Thoracic aorta (tissue), 2 donors: ENCODE measurements at places on chromosomes 5 and 9.

DNA sequence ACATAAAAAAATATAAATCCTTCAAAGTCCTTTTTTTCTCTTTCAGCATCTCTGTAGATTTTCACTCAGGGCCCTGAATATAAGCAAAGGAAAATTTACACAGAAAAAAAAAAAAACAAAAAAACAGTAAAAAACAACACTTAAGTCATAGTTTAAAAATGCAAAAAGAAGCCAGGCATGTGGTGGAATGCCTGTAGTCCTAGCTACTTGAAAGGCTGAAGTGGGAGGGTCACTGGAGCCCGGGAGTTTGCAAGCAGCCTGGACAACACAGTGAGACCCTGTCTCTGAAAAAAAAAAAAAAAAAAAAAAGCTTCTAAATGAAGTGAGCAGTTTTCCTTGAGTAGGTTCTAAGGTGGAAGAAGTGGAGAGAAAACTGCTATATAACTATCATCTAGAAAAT is 55.0 kb upstream of the BNC2 start:
- H3K4me3 ChIP-seq = no peak overlapping the region
- no peak overlapping the region for H3K27ac ChIP-seq
- no peaks in the 10 kb centered on the region for H3K27me3 ChIP-seq

DNA sequence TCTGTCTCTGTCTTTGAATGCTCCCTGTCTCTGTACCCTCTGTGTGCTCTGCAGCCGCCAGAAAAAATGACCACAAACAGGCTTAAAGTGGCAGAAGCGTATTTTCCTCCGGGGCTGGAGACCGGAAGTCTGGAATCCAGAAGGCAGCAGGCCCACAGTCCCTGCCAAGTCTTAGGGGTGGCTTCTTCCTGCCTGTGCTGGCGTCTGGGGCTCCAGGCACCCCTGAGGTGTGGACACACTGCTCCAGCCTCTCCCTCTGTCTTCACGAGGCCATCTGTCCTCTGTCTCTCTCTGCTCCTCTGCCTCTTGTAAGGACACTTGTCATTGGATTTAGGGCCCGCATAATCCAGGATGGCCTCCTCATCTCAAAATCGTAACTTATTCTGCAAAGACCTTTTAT is 298.4 kb upstream of the IRX4 start:
- H3K27me3 ChIP-seq = no peaks in the 10 kb centered on the region
- H3K36me3 ChIP-seq = no peaks in the 10 kb centered on the region
- no peaks in the 10 kb centered on the region for H3K4me1 ChIP-seq
- H3K4me3 ChIP-seq = no peak overlapping the region
- DNase-seq = no peak

GRCh38 chr9:77956555-77956954 is 75.1 kb downstream of the GNAQ start:
- no peaks in the 10 kb centered on the region for H3K27me3 ChIP-seq
- no peak for DNase-seq
- no peak overlapping the region for H3K4me3 ChIP-seq
- no peak overlapping the region for H3K27ac ChIP-seq

- no peak for DNase-seq
- H3K36me3 ChIP-seq = no peaks in the 10 kb centered on the region
- H3K27ac ChIP-seq = no peak overlapping the region
- no peak overlapping the region for H3K4me3 ChIP-seq
Observed at GRCh38 chr5:24391816-24392215, 253.0 kb downstream of the CDH10 start.

- H3K27me3 ChIP-seq = no peaks in the 10 kb centered on the region
- no peaks in the 10 kb centered on the region for H3K4me1 ChIP-seq
- no peak overlapping the region for H3K4me3 ChIP-seq
- H3K27ac ChIP-seq = no peak overlapping the region
Observed at GRCh38 chr5:45109062-45109461, 300.3 kb downstream of the MRPS30 start.

DNA sequence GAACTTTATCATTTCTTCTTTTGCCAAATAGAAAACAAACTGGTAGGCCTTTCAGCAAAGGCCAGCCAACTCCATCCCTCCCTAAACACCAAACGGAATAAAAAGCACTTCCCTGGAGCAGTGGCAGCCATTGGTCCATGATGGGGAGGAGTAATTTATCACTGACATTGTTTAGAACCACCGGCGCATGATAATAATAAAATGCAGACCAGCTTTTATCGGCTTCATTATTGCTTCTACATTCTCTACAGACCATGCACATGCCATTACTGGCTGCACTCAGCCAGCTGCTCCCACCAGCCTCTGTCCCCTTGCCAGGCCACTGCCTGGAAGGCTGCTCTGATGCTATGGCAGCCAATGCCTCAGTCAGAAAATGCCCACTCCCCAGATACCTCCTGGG is 45.9 kb downstream of the ABCA1 start:
- no peak overlapping the region for H3K27ac ChIP-seq
- peaks cover 10% of the 10 kb centered on the region for H3K4me1 ChIP-seq
- H3K27me3 ChIP-seq = no peaks in the 10 kb centered on the region
- H3K4me3 ChIP-seq = no peak overlapping the region
- H3K36me3 ChIP-seq = peaks cover 5% of the 10 kb centered on the region

DNA sequence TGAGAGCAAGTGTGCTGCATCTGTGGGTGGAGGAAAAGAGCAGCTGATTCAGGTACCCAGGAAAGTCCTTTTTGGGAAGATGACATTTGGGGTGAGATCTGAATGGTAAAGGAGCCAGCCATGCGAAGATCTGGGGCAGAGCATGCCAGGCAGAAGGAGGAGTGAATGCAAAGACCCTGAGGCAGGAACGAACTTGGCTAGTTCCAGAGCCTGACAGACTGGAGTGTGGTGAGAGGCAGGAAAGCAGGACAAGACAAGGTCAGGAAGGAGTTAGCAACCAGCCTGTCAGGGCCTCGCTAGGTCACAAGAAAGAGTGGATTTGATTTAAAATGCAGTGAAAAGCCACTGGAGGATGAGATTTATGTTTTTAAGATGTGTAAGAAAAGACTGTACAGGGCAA is 28.2 kb downstream of the RGS7BP start:
- H3K4me3 ChIP-seq = no peak overlapping the region
- peaks cover 23% of the 10 kb centered on the region for H3K4me1 ChIP-seq
- no peaks in the 10 kb centered on the region for H3K27me3 ChIP-seq
- DNase-seq = no peak
- H3K27ac ChIP-seq = no peak overlapping the region
